ENCODE measurements at places on chromosomes 4 and X.
A peak's percentile ranks its signal among the peaks of the same experiment; 100 is the strongest.

DNA sequence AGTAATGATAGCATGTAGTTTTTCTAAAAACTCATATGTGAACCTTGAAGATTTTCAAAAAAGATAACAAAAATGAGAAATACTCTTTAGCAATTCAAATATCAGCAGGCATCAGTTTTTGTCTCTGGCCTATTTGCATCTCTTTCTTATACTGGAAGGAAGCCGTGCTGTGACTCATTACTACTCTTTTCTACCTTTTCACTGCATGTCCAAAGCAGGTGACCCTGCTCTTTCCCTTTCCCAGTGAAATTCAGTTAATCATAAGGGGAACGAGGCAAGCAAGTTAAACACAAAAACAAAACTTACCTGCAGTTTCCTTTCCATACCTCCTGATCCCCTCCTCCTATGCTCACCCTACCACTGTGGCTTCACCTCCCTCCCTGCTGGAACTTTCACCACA is 9.3 kb downstream of the SPATA4 start:
- no peak for DNase-seq

DNA sequence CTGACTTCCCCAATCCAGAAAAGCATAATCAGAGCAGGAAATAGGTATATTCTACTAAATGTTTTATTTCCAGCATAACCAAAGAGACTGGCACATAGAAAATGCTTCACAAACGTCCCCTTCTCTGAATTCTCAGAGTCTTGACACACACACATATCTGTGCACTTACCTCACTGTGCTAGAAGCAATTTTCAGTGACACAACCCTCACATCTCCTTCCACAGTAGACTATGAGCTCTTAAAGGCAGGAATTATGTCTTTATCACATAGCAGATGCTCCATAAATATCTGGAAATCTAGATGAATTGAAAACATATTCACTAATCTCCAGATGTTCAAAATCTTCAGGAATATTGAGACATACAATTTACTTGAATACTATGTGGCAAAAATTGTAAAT is 5.9 kb downstream of the SOWAHB start:
- DNase-seq, result no peak

DNA sequence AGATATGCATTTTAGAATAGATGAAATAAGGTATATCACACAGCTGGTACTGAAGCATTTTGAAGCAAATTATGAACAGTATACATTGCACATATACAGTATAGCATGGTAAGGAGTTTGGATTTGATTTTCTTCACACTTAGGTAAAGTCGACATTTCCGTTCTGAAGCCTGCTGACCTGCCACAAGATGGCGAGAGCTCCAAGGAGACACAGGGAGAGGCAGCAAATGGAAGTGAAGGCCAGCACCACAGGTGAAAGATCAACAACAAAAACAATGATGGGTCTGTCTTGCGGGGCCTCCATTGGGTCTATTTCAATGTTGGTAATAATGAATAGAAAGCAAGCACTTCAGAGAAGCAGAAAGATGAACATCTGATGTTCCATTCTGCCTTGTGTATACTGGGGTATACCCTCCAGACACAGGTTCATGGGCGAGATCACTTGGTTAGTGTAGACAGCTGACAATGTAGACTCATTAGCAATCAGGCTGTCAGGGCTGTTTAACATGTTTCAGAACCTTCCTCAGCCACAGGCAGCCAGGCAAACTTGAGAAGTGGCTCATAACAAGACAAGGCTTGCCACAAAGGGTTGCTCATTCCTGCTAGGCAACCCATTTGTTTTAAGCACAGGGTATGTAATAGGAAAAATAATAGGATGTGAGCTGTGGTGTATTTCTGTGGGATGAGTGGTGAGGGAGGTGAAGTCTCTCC is 21.4 kb upstream of the NOX1 start:
- peak; percentile 25 for DNase-seq

DNA sequence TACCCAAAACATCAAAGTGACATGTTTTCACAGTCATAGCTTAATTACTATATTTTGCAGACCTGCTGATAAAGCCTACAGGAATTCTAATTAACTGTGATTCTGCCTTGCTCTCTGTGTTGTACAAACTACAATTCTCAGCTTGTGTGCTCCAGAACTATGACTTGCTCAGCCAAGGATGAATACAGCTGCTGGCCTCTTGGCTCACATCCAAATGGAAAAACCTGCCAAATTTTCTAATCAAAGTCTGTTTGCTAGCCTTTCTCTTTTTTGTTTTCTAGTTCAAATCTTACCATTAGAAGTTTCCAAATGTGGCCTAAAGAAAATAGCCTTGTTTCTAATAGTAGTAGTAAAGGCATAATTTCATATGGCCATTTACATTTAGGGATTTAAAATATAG is 1176.8 kb downstream of the FAM133A start:
- DNase-seq, result no peak

DNA sequence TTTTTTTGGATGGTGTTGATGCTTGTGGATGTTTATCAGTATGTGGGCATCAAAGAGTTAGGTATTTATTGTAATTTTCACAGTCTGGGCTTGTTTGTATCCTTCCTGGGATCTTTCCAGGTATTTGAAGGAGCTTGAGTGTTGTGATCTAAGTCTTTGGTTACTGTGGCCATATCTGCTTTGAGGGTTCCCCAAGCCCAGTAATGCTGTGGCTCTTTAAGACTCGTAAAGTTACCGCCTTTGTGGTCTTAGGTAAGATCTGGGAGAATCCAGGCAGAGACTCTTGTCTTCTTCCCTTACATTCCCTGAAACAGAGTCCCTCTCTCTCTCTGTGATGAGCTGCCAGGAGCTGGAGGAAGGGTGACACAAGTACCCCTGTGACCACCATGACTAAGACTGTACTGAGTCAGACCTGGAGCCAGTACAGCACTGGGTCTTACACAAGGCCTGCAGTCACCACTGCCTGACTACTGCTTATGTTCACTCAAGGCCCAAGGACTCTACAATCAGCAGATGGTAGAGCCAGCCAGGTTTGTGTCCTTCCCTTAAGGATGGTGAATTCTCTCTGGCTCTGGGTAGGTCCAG is 62.2 kb downstream of the FMR1NB start:
- no peak for DNase-seq

DNA sequence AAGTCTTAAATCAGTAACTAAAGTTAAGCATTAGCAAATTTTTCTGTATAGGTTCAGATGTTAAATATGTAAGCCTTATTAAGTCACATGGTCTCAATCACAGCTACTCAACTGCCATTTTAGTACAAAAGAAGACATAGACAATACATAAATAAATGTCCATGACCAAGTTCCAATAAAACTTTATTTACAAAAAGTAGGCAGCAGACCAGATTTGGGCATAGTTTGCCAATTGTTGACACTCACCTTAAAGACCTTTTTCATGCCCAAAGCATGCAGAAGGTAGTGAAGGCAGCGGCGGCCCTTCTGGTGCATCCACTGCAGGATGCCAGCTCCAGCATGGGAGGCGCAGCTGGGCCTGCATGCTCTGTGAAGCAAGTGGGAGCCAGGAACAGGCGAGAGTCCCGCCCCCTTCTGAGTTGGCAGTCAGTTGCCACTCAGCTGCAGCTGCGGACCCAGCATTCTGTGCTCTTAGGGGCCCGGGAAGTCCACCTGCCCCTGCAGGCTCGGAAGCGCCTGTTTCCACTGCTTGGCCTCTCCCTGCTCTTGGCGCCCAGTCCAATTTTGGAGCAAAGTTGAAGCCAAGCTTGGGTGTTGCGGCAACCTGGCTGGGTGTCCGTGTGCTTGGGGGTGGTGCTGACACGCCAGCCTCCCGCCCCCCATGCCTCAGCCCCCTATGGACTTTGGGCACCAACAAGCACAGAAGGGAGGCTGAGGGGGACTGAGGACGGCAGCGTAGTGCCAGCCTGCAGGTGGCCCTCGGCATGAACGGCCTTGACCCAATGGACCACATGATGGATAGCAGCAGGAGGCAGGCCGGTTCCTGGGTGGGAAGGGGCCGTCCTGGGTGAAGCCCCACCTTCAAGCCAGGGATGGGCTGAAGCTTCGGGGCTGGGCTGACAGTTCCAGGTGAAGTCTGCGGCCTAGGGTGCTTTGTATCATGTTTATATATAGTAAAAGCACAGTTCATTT is 42.4 kb upstream of the PABPC4L start:
- DNase-seq, result no peak

- peak; percentile 33 for DNase-seq
Measured at GRCh38 chr4:127124919-127125318, 507.8 kb upstream of the INTU start.

- DNase-seq, result no peak
Measured at GRCh38 chrX:136047969-136048368, 62.7 kb downstream of the SLC9A6 start.

DNA sequence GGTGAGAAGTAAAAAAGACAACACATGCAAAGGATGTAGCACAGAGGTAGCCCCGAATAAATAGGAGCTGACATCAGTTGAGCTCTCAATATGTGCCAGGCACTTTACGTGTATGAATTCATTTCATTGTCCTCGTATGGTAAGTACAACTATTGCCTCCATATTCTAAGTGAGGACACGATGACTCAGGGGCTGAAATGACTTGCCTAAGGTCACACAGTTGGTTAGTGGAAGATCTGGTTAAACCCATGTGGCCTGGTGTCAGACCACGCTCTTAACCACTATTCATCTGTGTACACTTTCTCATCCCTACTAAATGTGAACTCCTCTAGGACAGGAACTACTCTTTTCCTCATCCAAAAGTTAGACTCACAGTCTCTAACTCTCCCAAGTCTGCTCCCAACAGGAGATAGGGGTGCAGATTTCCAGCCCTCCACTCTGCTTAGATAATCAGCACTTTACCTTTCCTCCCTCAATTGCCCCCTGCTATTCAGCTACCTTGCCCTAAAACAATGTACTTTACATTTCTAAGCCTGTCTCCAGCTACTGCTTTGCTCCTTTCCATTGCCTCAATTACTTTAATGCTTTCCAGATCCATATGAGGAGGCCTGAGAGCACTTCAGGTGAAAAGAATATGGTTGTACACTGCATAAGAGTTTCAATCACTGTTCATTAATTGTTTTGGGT is 58.8 kb upstream of the LHFPL1 start:
- DNase-seq, result no peak

GRCh38 chr4:154489558-154490233 is 1.9 kb downstream of the DCHS2 start:
- no peak for DNase-seq

GRCh38 chr4:47213971-47214370 is 182.6 kb downstream of the GABRB1 start:
- peak; percentile 97 for DNase-seq

DNA sequence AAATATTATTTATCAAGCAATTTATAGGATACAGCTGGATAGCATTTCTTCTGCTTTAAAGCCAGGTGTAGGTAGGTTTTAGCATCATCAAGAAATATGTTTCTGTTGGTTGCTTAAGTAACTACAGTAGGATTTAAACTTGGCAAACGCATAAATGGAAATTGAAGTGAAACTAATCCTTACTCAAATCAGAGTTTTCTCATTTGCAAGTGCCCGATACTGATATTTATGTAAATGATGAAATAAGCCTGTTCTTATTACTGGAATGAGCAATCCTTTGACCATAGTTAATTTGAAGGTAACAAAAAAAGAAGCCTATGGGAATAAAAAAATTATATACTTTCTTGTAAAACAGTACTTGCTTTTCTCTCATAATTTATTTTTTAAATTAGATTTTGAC is 23.2 kb upstream of the PIGA start:
- no peak for DNase-seq

GRCh38 chr4:32824336-32824735 is 2104.2 kb downstream of the PCDH7 start:
- DNase-seq, result no peak

- no peak for DNase-seq
Measured at GRCh38 chrX:55451626-55451989, 319 bp upstream of the MAGEH1 start.

- peak; percentile 55 for DNase-seq
Measured at GRCh38 chr4:141132072-141132708, 1.1 kb downstream of the RNF150 start.

GRCh38 chr4:165060938-165061337 is 7.3 kb downstream of the TRIM75 start:
- DNase-seq, result no peak

All from kidney glomerular epithelial cell (primary cell).